ENCODE measurements at places on chromosomes 12 and 14.

DNA sequence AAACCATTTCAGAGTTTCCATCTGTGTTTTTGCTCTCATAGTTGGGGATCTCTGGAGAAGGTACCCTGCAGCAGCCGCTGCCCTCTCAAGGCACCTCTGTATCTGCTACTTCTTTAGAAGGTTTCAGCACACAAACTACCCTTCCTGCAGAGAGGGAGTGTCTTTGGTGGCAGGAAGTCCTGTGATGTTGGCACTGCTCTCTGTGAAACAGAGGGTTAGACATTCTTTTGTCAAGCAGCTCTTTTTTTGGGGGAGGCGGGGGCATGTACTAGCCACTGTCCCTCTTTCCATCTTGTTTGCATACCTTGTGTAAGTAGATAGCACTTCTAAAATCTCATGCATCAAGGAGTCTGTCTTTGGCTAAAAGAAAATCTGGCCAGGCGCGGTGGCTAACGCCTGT, 352.6 kb downstream of the BMP4 start:
- no peak for DNase-seq

- DNase-seq, result no peak
Measured at GRCh38 chr12:51817027-51817953, 31.2 kb downstream of the FIGNL2 start.

GRCh38 chr14:38931969-38932652, 170.9 kb downstream of the SEC23A start:
- no peak for DNase-seq

- DNase-seq, result no peak
Measured at GRCh38 chr14:64549791-64550620, at the start of gene PPP1R36. PPP1R36 (plus strand) TSS chr14:64549961; CDS start chr14:64549998, 37 bp downstream.

Measured in fibroblast of skin of left biceps (primary cell).